SHP77 (cell line): ENCODE measurements at places on chromosomes 16 and 17.

DNA sequence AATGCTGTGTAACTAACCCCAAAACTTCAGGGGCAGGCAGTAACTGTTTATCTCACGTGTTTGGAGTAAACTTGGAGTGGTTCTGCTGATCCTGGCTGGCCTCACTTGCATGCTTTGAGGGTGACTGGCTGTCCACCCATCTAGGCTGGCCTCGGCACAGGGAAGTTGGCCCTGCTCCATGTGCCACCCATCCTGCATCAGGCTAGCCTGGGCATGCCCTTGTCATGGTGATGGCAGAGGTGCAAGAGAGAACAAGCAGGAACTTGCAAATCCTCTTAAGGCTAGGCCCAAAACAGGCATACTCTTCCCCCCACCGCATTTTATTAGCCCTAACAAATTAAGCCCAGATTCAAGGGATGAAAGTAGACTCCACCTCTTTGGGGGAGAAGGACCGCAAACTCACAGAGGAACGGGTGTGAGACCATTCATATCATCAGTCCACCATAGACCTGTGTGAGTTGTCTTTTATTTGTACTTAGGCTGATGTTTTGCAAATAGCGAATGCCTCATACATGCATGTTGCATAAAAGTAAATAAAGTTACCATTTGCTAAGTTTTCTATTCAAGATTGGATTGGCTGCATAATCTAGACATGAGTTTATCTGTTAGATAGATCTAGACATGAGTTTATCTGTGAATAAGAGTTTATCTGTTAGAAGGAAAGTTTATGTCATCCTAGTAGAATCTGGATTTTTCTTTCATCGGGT lies 221.0 kb downstream of the CCDC182 start:
- DNase-seq = peak; percentile 64

GRCh38 chr16:7088711-7089110 lies 243.9 kb upstream of the RBFOX1 start:
- no peak for DNase-seq

DNA sequence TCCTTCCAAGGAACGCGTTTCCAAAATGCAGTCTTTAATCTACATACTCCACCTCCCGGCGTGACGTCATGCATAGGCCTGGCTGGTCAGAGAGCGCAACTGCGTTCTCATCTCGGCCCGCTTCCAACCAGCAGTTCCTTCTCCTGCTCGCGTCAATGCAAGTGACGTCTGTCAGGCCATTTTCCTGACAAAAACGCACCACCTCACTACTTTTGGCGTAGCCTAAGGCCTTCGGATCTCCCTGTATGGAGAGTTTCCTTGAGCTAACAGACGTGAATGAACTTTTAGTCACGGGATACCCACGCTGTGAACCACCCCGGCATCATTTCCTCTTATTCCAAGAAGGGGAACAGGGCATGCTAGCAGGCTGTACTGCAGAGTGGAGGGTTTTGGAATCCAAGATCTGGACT lies 25.0 kb downstream of the TEX14 start:
- peak; percentile 84 for DNase-seq

DNA sequence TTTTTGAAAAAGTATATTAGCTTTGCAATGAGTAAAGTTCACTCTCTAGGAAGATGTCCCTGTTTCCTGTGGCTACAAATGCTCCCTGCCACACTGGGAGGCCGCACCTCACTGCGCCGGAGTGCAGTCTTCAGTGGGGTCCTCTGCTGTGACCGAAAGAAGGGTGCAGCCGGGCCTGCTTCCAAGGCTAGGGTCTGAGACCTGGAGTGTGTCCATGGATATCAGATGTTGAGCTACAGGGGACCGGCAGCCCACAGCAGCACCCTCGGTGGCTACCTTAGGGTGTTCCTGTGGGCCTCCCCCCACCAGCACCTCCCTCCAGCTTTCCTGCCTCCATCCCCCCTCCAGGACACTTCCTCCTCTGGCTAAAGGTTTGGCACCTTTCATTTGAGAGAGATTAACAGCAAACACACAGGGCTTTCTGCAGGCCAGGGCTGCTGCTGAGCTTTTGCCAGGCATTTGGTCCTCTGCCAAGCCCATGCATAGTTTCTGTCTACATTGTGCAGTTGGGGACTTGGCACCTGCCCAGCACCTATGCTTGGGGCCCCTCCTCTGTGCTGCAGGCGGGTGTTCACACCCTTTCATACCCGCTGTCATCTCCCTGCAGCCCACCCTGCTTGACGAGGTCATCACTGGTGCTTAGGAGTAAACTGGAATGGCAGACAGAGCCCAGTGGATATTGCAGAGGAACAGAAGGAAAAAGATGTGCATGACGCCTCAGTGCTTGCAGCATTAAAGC lies 33.8 kb upstream of the CRISPLD2 start:
- DNase-seq = peak; percentile 89
